ENCODE measurements at places on chromosomes 1 and 21. TPM values are rescaled to one million over a fixed set of nuclear protein-coding genes. Genes with fewer than 3 reads are reported as not detected.
A peak's percentile ranks its signal among the peaks of the same experiment; 100 is the strongest.

DNA sequence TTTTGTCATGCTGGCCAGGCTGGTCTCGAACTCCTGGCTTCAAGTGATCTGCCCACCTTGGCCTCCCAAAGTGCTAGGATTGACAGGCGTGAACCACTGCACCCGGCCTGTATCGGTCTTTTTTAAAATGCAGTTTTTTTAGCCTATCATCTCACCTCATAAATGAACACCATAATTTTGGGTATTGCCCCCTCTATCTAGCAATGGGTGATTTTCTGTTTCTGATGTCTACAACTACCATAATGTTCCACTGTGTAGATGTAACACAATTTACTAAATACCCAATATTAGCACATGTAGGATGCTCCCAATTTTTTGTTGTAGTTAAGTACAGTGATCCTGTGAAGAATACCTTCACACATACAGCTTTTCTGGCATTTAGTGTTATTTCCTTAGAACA is 2.0 kb upstream of the CAMTA1 start:
- no peak for DNase-seq

- no peak for DNase-seq
Measured at GRCh38 chr21:46208761-46209721, 19.5 kb downstream of the LSS start.

PRDX6 gene
- total RNA-seq, result 373 TPM

- peak; percentile 7 for DNase-seq
Measured at GRCh38 chr21:36790616-36791015, 91.7 kb downstream of the SIM2 start.

- no peak for DNase-seq
Measured at GRCh38 chr21:37551331-37551992, 184.9 kb downstream of the DYRK1A start.

DNA sequence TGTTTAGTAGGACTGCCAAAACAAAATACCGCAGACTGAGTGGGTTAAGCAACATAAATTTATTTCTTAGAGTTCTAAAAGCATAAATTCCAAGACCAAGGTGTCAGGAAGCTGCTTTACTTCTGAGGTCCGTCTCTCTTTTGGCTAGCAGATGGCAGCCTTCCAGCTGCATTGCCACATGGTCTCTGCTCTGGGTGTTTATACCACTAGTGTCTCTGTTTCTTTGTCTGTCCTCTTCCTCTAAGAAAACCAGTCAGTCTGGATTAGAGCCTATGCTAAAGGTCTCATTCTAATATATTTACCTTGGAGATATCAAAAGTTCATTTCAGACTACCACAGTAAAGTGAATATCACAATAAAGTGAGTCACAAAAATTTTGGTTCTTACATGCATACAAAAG is 519.8 kb downstream of the COL11A1 start:
- DNase-seq, result no peak

LIPI gene
- not detected for total RNA-seq

IL23R gene
- not detected for total RNA-seq

FABP3 gene
- 5.6 TPM for total RNA-seq

- no peak for DNase-seq
Measured at GRCh38 chr1:175174309-175175102, 18.1 kb downstream of the KIAA0040 start.

DNA sequence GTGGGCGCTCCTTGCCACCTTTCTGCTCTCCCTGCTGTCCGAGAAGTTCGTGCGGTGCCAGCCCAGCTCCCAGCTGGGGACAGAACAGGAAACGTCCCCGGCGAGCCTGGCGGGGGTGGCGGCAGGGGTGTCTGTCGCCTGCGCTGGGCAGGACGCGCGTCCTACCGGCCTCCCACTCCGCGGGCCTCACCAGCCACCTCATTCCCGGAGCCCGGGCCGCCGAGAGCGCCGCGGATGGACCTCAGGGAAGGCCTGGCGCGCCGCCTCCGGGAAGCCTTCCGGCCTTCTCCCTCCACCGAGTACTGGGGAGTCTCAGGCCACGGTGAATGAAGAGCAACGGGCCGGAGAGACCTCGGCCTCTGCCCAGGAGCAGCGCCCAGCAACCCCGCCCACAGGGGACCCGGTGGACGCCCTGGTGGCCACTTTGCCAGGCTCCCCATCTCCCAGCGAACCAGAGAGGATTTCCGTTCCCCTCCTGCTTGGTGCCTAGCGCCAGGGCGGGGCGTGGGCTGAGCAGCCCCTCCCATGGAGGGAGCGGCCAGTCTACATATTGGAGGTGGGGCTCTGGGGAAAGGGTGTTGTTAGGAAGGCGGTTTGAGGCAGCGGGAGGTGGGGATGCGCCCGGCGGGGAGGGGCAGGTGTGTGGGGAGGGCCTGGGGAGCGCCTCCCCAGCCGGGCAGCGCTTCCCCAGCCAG is 9.5 kb upstream of the TNFRSF14 start:
- DNase-seq, result peak; percentile 61

DNA sequence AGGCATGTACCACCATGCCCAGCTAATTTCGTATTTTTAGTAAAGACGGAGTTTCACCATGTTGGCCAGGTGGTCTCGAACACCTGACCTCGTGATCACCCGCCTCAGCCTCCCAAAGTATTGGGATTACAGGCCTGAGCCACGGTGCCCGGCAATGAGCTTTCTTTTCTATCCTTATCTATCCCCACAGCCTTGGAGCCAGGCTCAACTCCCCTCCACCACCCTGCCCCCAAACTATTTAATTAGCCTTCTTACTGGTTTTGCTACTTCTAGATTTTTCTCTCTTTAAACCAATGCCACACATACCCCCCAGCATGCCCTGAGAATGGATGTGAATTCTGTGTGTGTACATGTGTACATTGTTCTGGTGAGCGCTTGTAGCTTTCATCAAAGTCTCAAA is 5.7 kb upstream of the VANGL2 start:
- DNase-seq, result no peak

PLEKHN1 gene
- total RNA-seq, result 0.28 TPM

DNA sequence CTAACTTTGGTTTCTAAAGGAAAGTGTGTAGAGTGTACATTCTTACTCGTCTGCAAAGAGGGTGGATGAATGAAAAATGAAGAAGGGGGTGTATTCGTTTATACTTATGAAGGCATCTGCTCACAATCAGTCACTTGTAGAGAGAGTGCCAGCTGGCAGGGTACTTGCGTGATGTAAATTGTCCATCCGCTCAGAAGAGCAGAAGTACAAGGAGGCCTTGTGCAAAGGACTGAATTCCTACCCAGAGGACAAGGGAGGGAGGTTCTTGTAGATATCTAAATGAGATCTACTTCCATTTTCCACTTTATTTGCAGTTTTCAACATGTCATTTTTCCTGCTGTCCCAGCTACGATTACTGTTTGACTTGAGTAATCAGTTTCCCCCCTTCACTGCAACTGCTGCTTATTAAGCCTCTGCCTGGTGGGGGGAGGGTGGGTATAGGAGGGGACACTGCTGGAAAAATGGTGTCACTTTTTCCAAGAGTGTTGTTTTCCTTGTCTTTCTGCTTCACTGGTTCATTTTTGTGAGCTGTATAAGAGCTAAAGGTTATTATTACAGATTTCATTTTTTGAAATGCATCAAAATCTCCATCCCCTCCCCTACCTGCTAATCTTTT is 67.3 kb downstream of the LAMC1 start:
- DNase-seq, result peak; percentile 82

MANEAL gene
- 0.28 TPM for total RNA-seq

Measured in IMR-90 (cell line).